ENCODE measurements at places on chromosomes 2 and 18.
A peak's percentile ranks its signal among the peaks of the same experiment; 100 is the strongest.

DNA sequence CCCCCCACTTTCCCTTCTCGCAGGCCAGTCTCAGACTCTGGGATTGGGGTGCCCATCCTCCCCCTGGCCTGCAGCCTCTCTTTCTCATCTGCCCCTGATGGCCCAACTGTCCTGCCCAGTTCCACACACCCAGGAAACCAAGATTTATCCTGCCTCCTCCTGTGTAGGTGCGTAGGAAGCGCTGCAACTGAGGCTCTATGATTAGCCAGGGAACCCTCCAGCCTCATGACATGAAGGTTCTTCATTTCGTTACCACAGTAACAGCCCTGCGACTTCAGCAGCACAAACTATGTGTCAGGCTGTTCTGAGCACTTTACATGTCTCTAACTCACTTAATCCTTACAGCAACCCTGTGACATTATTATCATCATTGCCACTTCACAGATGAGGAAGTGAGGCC lies 305.9 kb downstream of the CELF4 start:
- DNase-seq = no peak

DNA sequence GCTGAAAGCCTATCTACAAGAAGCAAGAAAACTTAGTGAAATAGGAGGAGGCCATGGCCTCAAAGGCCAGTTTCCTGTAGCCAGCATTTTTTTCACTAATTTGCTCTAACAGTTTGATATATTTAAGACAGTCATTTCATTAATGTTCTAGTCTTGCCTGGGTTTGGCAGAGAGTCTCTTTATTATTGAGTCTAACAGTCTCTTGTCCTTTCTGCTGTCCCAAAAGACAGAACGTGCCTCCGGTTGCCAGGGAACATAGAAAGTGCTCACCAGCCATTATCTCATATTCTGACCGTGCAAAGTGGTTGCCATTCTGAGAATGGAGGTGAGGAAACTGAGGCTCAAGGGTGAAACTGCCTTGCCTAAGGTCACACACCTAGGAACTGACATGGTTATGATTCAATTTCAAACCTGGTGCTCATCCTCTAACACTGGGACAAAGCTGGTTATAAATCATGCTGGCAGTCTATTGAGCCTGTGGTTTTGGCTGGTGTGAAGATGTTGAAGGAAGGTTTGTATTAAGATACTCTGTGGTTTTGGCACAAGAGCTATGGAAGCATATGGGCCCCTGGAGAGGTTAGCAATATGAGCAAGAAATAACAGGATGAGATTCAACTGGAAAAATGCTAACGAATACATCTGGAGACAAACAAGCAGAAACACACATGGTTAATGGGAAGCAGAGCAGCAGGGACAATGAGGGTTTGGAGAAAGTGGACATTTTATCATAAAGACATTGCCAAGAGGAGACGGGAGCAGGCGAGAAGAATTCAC lies 903.3 kb upstream of the KLHL29 start:
- DNase-seq = no peak

- no peak for DNase-seq
Observed at GRCh38 chr2:88443353-88443938, 9.0 kb downstream of the FOXI3 start.

DNA sequence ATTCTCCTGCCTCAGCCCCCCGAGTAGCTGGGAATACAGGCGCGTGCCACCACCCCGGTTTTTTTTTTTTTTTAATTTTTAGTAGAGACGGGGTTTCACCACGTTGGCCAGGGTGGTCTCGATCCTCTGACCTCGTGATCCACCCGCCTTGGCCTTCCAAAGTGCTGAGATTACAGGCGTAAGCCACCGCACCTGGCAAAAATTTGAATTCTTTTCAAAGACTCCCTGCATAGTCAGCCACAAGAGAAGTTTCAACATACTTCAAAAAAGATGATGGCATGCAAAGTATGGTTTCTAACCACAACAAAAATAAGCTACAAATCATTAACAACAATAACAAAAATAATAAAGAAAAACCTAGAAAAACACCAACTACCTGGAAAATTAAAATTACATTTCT lies 22.0 kb downstream of the HYCC2 start:
- DNase-seq = no peak

GRCh38 chr18:32714571-32715148 lies 58.2 kb downstream of the KLHL14 start:
- DNase-seq = no peak

- DNase-seq = no peak
Observed at GRCh38 chr2:102061286-102061699, 69.5 kb downstream of the IL1R2 start.

DNA sequence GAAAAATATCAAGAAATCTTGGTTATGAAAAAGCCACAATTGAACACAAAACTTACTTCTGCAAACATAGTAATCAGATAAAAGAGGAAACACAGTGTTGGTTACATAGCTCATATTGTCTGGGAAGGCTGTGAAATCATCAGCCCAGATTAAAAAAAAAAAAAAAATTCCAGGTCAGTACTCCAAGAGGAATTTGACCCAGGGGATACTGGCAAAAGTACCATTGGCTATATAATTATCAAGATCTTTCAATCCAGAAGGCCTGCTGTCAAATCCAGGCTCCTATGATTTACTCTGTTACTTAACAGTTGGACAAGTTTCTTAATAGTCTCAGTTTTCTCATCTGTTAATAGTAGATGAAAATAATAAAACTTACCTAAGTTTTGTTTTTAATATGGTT lies 12.9 kb upstream of the IKZF2 start:
- DNase-seq = no peak

GRCh38 chr18:62365420-62365819 lies 40.3 kb downstream of the TNFRSF11A start:
- no peak for DNase-seq

DNA sequence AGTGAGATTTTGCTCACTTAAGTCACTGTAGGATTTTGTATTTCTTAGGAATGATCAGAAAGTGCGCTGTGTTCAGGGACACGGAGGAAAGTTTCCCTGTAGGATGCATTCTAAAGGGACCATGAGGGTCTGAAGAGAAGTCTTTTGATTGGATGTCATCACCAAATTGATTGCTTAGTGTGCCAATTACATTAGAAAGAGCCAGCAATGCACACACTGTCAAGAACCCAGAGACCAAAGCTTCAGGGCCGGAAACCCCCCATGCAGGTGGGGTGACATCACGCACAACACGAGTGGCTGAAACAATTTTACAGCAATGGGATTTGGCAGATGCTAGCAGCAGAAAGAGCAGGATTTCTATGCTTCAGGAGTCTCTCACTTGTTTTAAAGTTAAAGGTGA lies 242.4 kb downstream of the NAPG start:
- DNase-seq = no peak

DNA sequence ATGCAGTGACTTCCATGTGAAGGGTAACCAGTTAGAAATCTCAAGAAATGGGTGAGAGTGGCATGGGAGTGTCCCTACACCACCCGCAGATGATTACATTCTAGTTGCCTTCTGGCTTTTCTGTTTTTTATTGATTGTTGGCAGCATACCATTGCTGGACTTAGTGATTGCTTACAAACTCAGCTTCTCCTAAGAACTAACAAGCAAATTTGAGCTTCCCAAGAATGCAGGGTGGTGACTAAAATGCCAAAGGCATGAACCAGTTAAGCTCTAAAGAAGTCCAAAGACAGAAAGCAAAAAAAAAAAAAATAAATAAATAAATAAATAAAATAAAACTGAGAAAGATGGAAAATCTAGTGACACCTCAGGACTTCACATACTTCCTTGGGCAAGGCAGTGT lies 245.5 kb upstream of the PARD3B start:
- DNase-seq = no peak

DNA sequence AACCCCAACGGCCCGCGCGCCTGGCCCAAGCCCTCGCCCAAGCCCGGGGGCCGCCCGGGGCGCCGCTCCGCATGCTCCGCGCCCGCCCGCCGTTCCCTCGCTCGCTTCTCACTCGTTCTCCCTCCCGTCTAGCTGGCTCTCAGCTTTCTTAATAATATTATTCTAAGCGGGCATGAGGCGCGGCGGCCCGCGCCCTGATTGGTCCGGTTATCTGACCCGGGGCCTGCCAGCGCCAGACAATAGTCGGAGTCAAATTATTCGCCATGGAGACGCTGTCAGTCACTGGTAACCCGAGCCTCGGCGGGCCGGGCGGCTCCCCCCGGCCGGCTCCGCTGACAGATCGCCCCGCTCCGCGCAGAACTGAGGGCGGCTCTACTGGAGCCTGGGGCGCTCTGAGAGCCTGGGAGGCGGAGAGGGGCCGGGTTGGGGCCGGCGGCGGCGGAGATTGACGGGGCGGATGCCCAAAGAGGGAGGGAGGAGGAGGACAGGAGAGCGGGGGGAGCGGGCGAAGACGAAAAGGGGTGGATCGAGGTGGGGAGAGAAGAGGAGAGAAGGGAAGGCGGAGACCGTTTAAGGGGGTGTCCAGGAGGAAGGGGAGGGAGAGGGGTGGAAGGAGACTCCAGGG lies at the start of gene SIX2:
TSS of gene SIX2 (minus strand) at position 150 of the 625 bp plus-strand sequence. CDS start 342 bp downstream, outside the sequence.
- no peak for DNase-seq

- no peak for DNase-seq
Observed at GRCh38 chr2:26976237-26976636, 5.8 kb downstream of the MAPRE3 start.

- DNase-seq = no peak
Observed at GRCh38 chr2:140696449-140696848, 1434.4 kb downstream of the LRP1B start.

DNA sequence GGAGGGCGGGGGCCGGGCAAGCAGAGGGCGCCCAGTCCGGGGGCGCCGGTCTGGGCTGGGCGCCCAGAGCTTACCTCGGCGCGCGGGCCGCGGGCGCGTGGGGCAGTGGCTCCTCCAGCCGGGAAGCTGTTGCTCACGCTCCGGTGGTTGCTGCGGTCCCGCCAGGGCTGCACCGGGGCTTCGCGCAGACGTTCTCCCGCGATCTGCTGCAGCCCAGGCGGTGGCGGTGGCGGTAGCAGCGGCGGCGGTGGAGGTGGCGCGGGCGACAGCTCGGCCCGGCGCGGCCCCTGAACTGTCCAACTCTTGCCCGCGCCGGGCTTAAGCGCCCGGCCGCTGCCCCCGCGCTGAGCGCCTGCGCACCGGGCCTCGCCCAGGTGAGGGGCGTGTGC lies 391 bp downstream of the ZNF385B start:
- no peak for DNase-seq

DNA sequence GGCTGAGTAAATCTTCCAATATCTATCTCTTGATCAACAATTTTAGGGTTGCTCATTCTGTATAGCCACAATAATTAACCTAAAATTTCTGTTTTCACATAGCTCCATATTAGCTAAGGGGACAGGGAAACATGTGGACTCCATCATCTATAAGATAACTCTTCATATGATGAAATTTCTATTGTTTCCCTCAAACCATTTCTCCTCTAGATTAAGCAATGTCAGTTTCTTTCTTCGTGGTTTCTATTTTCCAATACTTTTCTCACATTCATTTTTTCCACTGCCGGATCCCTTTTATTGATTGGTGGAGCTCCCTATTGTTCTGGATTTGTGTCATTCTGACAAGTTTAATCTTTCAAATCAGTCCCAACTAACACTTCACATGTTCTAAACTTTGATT lies 1221.3 kb upstream of the ZEB2 start:
- DNase-seq = no peak

GRCh38 chr2:74530239-74531187 lies 780 bp downstream of the HTRA2 start:
- peak; percentile 66 for DNase-seq

- no peak for DNase-seq
Observed at GRCh38 chr18:13445241-13445897, 226.8 kb downstream of the LDLRAD4 start.

- DNase-seq = no peak
Observed at GRCh38 chr2:9416267-9416961, 6.9 kb downstream of the ITGB1BP1 start.

DNA sequence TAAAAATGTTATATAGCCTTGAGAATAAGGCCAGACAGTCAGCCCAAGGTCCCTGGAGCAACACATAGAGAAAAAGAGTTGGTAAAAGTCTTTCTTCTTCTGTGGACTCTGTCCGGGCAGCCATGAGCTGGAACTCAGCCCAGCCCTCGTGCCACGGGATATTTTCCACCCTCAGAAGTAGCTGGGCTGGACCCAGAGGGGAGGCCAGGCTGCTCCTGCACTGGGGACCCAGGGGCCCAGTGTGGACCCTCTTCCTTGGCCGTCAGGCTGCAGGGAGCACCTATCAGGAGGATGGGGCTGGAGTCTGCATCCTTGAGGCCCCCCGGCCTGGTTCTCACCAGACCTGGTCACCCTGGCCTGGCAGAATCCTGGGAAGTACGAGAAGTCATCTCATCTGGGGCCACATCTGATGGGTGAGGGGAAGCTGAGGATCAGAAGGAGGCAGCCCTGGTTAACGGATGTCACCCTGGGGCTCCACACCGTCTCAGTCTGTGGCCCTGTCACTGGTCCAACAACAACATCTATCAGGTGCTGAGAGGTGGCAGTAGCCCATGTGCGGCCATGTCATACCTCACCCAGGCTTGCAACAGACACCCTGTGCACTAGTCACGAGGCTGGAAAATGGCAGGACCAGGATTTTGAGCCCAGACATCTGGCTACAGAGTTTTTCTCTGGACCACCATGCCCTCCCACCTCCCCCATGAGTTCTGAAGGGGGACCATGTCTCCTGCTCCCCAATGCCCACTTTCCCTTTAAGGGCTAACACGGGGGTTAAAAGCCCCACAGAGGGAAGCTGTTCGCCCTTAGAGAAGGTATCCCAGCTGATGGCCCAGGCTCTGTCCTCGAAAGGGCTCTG lies 33.0 kb downstream of the SDC1 start:
- DNase-seq = no peak

- DNase-seq = no peak
Observed at GRCh38 chr18:60406721-60407120, 34.1 kb upstream of the MC4R start.

DNA sequence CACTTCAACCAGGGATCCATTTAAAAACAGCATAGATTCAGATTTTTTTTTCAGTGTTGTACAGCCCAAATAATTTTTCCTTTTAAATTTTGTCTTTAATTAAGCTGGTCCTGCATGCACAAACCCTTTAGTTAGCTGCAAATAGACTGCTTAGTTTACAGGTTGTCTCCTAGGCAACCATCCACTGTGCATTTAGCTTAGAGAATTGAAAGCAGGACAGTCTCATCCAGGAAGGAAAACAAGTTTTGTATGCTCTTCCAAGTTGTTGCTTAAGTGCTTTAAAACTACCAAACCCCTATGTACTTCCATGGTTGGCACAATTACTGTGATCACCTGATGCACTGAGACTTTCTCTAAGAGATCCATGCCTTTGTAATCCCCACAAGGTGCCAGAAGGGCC lies at the start of gene MAP3K19:
TSS of gene MAP3K19 (minus strand) at position 148 of the 400 bp plus-strand sequence. CDS start 22,800 bp downstream, outside the sequence.
- no peak for DNase-seq

GRCh38 chr18:36350839-36351469 lies 53.4 kb downstream of the FHOD3 start:
- no peak for DNase-seq

GRCh38 chr2:133509777-133510176 lies 58.5 kb downstream of the NCKAP5 start:
- no peak for DNase-seq
